Neural progenitor cell (in vitro differentiated cells): ENCODE measurements at places on chromosomes 3 and 15.
A peak's percentile ranks its signal among the peaks of the same experiment; 100 is the strongest.

GRCh38 chr15:56757875-56758274 lies 24.6 kb upstream of the ZNF280D start:
- no peak for DNase-seq

DNA sequence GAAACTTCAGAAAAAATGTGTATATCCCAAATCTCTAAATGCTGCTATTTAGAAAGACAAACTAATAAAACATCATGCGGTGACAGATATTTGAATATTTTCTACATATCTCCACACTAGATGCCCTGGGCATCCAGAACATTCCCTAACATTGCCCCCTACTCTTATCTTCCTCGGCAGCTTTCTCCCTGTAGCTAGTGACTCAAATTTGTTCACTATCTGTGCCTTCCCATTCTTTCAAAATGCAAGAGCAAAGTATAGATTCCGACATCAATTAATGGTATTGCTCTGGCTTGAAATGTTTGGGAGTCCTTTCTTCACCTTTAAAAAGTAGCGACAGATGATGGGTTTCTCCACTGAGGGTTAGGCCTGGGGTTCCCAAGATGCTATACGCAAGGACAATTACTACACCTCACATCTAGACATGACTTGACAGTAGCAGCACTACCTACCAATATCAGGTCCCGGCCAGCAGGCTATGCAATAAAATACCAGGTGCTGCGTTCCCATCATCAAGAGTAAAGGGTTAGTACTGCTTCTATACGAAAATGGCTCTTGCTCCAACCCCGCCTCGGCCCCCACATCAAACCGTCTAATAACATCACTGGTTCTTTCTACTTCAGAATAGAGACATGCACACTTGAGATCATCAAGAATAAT lies 631 bp downstream of the UBR1 start:
- peak; percentile 8 for DNase-seq

DNA sequence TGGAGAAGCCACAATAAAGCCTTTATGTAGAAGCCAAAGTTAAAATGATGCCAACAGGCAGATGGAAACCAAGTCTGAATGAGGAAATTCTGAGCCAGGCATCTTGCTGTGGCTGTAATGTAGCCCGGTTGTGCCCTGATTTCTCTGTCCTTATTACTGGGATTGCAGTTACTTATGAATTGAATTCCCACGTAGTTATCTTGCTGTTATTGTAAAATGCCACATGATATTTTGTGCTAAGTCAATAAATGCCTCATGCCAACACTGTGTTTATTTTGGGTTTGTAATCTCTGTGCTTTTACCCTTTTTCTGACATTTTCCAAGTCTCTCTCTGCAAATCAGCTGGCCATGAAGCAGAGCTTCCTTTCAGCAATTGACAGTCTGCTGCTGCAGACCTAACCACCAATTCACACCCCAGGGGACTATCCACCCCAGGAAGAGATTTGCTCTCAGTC lies 486.1 kb upstream of the GOLIM4 start:
- DNase-seq = no peak

DNA sequence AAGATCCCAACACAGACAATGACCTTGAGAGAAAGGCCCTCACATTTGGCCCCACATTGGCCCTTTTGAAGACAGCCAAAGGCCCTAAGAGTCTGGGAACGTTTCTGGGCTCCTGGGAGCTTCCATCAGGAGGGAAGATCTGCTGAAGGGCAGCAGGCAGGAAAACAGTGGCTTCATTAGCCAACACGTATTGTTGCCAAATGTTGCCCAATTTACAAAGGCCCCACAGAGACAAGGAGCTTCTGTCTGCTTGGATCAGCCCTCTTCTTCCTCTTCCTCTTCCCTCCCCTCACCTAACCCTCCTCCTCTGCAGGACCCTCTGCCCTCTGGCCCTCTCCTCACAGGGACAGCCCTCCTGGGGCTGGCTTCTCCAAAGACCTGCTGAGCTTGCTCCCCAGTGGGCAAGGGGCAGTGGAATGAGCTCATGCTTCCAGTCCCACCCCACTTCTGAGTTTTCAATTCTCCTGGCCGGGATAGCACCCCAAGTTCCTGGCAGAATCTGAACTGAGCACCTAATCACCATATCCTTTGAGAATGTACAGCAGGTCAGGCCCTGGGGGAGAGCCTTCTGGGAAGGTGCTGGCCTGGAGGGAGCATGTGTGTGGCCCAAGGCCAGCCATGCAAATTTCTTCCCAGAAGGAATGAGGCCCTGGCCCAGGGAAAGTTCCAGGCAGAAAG lies 5.1 kb upstream of the LTF start:
- no peak for DNase-seq

- DNase-seq = no peak
These were observed 931.7 kb downstream of the MCTP2 start for GRCh38 chr15:95162967-95163531.

- no peak for DNase-seq
These were observed 586.4 kb downstream of the GRM7 start for GRCh38 chr3:7447197-7447769.

GRCh38 chr3:13024765-13025065 lies 48.5 kb downstream of the IQSEC1 start:
- no peak for DNase-seq

GRCh38 chr3:71512000-71512399 lies 71.5 kb downstream of the FOXP1 start:
- no peak for DNase-seq

DNA sequence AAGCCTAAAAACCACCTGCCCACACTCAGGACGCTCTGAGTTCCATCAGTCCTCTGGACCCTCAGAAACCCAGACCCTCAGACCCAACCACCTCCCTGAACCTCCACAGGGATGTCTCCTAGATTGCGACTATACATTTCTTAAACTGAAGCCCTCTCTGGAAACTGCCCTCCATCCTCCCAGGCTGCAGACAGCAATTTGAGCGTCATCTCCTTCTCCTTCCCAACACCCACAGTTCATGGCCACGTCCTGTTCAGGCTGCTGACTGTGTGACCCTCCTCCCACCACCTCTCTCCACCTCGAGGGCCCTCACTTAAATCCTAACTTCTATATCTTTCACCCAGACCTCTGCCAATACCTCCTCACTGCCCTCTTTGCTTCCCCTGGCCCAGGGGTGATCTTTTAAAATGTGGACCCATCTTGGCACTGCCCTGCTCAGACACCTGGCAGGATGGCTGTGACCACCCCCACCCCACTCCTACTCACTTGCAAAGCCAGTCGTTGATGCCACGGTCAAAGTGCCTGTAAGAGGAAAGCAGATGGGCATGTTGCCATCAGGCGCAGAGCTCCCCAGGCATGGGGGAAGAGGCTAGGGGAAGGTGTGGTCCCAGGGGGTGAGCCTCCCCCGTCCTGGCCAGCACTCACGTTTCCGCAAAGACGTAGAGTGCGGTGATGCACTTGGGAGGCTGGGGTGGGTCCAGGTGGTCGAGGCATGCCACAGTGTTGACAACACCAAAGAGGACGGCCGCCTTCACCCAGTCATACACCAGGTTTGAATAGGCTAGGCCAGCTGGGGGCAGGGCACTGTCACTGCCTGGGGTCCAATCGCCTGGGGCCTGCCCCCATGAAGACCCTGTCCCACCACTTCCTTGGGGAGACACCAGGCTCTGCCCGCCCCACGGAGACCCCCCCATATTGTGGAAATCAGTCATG lies 6.0 kb downstream of the HHATL start:
- DNase-seq = no peak

GRCh38 chr3:58216496-58217195 lies 5.9 kb upstream of the DNASE1L3 start:
- peak; percentile 66 for DNase-seq

DNA sequence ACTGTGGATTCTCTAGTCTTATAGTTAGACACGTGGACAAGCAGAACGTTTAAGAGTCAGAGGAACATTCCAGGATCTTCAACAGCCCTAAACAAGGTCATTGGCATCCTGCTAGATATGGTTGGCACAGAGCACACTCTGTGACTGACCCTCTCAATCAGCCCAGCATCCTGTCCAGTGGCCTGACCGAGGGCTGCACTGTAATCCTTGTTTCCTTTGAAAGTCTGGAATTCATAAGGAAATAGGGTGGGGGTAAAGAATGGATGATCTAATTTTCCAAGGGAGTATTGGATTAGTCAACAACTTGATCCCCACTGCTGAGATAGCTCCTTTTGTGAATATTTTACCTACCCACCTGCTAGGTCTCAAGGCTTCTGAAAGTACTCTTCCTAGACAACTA lies 94.5 kb upstream of the DLG1 start:
- no peak for DNase-seq

- DNase-seq = no peak
These were observed 27.1 kb downstream of the CGGBP1 start for GRCh38 chr3:88031642-88032077.

- DNase-seq = no peak
These were observed 49.3 kb downstream of the FAM174B start for GRCh38 chr15:92606126-92606835.

GRCh38 chr3:112689989-112690388 lies 49.0 kb upstream of the CCDC80 start:
- DNase-seq = peak; percentile 65

GRCh38 chr3:54079314-54079713 lies 43.0 kb upstream of the CACNA2D3 start:
- DNase-seq = no peak

DNA sequence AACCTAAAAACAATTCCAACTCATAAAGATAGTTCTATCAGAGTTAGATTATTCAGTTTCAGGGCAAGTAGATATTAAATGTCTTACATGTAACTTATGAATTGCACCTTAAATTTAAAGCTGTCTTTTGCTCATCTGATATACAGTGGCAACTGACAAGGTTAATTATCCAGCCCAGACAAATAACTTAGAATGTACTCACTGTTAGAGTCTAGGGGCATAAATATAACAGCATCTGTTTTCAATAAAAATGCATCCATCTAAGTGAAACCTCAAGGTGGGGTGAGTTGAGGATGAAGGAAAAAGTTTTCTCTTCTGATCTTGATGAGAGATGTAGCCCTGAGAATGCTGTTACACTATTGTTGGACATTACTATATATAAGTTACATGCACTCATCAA lies 112.6 kb downstream of the FBN1 start:
- DNase-seq = no peak

DNA sequence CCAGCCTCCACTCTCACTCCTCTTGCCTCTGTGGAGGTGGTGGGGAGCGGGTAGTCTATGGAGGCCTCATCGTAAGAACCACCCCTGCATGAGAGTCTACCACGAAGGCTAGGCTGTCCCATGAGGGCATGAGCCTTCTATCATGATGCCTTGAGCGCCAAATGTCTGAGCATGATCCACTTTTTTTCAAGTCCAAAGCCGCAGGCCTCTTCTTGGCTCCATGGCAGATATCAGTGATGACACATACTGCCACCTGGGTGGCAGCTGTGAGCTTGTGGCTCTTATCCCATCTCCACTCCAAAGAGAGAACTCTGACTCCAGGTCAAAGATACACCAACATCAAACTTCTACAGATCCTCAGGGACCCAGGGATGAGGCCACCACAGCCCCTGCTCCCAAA lies 13.5 kb downstream of the POC1A start:
- no peak for DNase-seq

DNA sequence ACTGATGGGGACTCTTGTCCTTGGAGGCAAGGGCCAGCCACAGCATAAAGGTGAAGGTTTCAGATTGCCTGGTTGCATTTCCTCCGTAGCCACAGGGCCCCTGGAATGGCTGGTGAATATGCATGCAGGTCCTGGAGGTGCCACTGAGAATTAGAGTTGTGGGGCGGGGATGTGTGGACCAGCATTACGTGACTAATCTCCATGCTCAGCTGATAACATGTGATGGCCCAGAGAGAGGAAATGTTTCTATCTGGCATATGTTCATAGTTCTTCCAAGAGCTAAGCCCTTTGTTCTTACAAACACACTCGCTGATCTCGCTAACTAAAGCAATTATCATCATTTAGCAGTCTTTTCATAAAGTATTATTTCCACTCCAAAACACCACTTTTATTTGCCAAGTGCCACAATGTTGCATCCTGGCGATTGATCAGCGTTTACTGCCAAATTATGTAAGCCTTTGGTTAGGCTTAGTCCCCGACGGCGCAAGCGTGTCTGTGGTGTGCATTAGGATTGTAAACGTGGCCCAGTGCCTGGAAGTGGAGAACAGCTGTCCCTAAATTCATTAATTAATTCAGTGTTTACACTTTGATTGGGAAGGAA lies 55.9 kb downstream of the CGNL1 start:
- no peak for DNase-seq

DNA sequence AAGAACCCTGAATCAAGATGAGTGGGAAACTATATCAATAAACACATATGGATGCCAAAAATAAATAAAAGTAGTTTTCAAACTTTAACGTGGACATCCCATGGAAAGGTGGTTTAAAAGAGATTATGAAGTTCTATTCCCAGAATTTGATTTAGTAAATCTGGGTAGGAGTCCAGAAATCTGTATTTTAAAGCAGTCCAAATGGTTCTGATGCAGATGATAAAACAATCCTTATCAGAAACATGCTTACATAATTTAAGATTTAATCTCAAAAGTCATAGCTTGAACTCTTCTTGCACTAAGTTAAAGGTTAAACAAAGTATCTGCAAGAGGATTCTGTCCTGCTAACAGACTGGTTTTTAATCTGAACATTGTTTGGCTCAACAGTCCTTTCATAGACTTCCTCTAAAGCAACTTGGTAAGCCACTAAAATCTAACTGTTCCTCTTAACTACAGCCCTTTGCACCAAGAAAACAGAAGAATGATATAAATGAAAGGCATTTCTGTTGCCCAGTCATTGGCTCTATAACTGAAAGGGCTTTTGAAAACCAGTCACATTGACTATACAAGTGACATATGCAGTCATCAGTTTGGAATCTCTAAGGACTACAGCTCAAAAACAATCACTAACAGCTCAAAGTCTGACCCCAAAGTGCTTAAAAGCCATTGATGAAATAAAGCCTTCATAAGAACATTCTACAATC lies 23.4 kb upstream of the MAP4 start:
- peak; percentile 50 for DNase-seq

- DNase-seq = no peak
These were observed 138.8 kb downstream of the SNRPN start for GRCh38 chr15:25093455-25094029.

DNA sequence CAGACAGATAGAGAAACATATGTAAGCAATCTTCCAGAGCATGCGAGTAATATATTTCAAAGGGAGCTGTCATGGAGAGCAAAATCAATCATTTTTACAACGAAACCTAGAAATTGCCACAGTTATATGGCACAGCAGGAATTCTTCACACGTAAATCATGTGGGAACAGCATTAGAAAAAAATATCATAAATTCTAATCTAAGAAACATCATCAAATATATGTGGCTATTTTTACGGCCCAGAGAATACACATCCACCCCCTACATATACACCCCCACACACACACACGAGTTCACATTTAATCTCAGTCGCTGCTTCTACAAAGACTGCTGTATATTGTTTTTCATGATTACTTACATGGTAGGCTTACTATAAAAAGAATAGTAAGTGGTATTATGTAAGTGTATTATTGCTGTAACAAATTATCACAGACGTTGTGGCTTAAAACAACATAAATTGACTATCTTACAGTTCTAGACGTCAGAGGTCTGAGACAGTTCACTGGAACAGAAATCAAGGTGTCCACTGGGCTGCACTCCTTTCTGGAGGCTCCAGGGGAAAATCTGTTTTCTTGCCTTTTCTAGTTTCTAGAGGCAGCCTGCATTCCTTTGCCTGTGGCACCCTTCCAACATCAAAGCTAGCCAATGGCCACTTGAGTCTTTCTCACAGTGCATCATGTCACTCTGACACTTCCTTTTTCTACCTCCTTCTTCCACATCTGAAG lies 363.3 kb downstream of the ULK4 start:
- no peak for DNase-seq

- DNase-seq = no peak
These were observed 52.6 kb upstream of the ZNF385D start for GRCh38 chr3:21803604-21804003.

GRCh38 chr3:116051586-116051985 lies 393.7 kb downstream of the LSAMP start:
- no peak for DNase-seq
